Dermis microvascular lymphatic vessel endothelial cell (primary cell): ENCODE measurements at places on chromosomes 4 and X. TPM values are rescaled to one million over a fixed set of nuclear protein-coding genes. Genes with fewer than 3 reads are reported as not detected.

DNA sequence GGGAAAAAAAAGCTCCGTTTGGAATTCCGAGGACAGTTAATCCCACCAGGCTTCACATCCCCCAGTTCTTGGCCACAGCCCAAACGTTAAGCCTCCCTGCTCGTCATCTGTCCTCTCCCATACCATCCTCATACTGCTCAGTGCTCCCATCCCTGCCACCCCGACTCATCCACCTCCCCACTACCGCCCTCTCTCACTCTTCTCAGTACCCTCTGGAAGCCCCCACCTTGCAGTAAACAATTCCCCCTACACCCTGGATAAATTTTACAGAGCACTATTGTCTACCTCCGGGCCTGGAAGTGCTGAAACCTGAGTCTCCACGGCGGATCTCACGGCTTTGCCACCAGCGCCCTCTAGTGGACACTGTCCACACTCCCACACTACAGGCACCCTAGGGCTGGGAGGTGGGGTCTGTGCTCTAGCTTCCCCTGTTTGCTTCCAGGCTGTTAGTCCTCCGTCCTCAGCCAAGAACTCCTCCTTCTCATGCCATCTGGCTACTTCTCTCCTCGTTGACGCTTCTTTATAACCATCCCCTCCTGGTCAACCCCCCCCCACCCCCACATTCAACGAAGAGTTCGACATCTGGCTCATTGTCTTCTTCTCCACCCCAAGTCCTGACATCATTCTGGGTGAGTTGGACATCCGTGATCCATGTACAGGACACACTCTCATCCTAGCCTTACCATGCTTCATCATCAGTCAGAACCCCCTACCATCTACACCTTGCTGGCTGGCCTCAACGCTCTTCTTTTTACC, 54.5 kb downstream of the RTL9 start:
- DNase-seq: peak; percentile 60

DNA sequence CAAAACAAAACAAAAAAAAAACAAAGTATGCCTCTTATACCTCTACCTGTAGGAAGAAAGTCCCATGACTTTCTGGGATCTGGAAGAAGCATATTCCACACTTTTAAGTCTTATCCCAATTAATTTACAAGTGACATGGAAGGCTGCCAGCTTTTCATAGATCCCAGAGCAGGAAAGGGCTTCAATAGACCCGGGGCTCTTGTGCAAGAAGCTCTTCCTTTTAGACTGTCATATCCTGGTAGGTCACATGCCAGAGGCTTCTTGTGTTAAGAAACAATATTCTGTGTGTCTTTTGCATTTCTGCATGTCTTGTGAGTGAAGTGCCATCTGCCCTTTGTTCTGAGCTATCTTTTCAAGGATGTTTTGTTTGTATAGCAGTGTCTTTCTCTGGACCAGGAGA, 84.4 kb upstream of the PHOX2B start:
- no peak for DNase-seq

- no peak for DNase-seq
These were observed 24.4 kb upstream of the DCK start for GRCh38 chr4:70969076-70969475.

- DNase-seq: no peak
These were observed at the start of gene RNF128 for GRCh38 chrX:106726485-106727437. Gene RNF128 (plus strand): TSS chrX:106726701. CDS start chrX:106726914, 213 bp downstream.

GRCh38 chr4:20041839-20042407, 209.8 kb upstream of the SLIT2 start:
- DNase-seq: no peak

RRH gene
- total RNA-seq: 0.13 TPM in 1 of 2 replicates, not detected in the other
